ENCODE measurements at places on chromosomes 6 and 20.

- no peak for DNase-seq
Observed at GRCh38 chr6:159739341-159739740, 12.0 kb downstream of the WTAP start.

- no peak for DNase-seq
Observed at GRCh38 chr6:162165479-162165878, 562.1 kb downstream of the PRKN start.

DNA sequence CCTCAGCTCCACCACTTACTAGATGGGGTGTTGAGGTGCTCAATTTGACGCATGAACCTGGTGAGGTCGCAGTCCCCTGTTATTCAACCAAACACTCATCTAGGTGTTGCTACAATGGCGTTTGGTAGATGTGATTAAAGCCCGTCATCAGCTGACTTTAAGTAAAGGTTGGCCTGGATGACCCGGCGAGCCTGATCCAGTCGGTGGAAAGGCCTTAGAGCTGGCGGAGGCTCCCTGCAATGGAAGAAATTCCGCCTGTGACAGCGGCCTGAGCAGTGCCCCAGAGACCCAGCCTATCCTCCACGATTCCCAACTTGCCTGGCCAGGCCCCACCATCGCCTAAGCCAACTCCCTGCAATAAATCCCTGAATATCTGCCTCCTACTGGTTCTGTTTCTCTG is 171.4 kb downstream of the BMP7 start:
- no peak for DNase-seq

- DNase-seq = no peak
Observed at GRCh38 chr20:37377346-37378081, 31.6 kb downstream of the SRC start.

GRCh38 chr6:36766399-36766945 is 68.8 kb downstream of the RAB44 start:
- no peak for DNase-seq
